ENCODE measurements at places on chromosomes 7 and 10.

GRCh38 chr10:131079314-131079713 is 232.2 kb downstream of the TCERG1L start:
- DNase-seq: no peak

DNA sequence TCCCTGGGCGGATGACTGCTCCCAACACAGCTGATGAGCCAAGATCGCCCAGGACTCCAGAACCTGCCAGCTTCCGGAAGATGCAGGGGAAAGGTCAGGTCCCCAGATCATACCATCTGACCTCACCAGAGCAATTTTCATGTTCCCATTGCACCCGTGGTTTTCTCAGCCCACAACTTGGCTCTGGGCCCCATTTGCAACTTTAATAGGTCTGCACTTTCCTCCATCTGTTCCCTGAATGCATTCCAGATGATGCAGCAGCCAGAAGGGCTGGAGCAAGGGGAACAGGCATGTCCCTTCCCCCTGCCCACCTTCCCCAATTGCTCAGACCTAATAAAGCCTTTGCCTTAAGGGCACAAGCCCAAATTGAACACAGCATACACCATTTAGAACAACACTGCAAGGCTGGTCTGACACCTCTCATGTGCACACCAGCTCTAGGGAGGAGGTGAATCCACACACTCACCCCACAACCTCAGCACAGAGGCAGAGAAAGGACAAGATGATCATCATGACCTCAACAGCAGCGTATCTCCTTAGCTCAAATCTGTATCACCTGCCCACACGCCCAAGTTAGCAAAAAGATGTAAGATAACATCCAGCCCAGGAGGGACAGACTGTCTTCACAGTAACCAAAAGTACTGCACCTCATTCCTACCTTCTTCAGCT is 87.5 kb downstream of the PLXNA4 start:
- no peak for DNase-seq

DNA sequence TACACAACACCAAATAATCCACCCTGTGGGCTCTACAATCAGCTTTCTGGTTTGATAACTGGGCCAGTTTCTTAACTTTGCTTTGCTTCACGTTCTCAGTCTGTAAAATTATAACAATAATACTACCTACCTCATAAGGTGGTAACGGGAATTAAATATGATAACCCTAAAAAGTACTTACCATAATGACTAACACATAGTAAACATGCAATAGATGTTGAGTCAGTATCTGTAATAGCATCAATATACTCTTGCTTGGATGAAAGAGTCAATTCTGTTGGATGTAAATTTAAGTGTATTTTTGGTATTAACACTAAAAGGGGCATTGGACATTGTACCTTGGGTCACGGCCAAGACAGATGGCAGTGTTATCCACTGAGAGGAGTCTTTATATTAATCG is 160.5 kb downstream of the FOXP2 start:
- DNase-seq: no peak

- peak; percentile 5 for DNase-seq
Observed at GRCh38 chr10:119166564-119166963, 1.1 kb upstream of the SFXN4 start.

DNA sequence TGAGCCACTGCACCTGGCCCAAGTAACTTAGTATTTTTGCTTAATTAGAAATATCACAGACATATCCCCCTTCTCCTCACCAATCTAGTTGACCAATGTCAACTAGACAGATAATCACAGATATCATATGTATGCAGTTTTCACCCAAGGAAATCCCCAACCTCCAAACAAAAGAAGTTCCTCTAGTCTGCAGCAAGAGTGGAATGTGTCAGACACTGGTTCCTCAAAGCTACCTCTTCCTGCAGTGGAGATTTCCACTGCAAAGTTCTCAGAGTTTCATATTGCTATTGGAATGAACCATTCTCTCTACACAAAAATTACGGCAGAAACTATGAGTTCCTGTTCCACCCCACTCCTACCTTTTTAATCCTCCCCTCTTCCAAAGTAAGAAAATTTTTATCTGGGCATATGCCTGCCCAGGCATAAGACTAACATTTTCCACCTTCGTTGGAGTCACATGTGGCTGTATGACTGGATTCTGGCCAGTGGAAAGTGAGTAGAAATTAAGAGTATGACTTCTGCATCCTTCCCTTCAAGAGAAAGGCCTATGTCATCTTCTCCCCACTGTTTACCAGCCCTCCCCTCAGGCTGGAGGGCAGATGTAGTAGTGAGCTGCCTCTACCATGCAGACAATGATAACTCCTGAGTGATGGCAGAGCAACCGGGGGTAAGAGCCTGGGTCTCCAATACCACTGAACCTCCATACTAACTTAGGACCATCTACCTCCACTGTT is 103.0 kb downstream of the MYOF start:
- no peak for DNase-seq

GRCh38 chr10:103441206-103441605 is 11.0 kb downstream of the CALHM2 start:
- no peak for DNase-seq

DNA sequence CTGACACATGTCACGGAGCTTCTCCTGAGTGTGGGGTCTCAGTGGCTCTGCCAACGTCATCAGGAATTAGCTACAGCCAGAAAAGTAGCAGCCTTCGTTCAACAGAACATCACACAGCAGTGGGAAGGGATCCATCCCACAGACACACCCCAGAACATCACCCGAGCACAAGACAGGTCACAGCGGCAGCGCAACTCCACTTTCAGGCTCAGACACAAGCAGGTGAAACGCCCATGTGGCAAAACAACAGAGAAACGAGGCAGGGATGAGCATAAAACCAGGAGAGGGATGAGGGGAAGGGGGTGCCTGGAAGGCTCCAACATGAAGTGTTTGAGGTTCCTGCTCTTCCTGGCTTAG is 44.8 kb downstream of the CAMK2B start:
- no peak for DNase-seq

DNA sequence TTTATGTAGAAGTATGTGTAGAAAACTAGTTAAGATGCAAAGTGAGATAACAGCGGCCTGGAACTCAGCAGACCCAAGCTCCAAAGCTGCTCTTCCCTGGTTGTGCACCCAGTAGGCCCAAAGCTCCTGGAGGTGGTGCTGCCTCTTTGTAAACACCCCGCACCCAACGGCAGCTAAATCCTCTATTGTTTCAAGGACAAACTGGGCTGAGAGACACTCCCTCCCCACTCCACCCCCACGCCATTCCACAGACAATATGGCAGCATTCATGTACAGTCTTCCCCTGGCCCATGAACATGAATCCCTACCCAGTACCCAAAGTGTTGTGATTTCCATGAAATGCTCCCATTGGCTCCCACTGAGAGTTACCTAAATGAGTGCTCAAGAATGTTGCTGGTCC is 73.5 kb downstream of the VOPP1 start:
- no peak for DNase-seq

- no peak for DNase-seq
Observed at GRCh38 chr7:36075561-36075960, 77.5 kb upstream of the EEPD1 start.

GRCh38 chr7:47672271-47672791 is 90.4 kb upstream of the TNS3 start:
- DNase-seq: no peak

- DNase-seq: peak; percentile 7
Observed at GRCh38 chr10:127157089-127157488, 39.3 kb downstream of the INSYN2A start.

- no peak for DNase-seq
Observed at GRCh38 chr7:92366730-92367129, 80.6 kb upstream of the GATAD1 start.

DNA sequence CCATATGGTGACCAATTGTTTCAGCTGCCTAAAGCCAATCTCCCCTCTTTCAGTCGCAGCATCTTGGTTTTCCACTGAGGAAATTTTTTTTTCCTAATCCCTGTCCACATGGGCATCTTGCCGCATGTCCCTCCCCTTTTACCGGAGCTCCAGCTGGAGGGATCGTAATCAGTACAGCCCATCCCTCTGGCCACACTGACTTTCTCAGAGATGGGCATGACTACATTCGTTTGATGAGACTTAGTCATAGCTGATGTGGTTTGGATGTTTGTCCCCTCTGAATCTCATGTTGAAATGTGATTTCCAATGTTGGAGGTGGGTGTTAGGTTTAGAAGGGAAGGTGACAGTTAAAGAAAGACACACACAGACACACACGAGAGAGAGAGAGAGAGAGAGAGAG is 186.8 kb upstream of the CXCL12 start:
- DNase-seq: no peak

GRCh38 chr7:111855161-111855841 is 293.0 kb upstream of the IMMP2L start:
- no peak for DNase-seq

GRCh38 chr10:6056411-6057135 is 5.6 kb downstream of the IL2RA start:
- no peak for DNase-seq

GRCh38 chr10:62707810-62708209 is 96.7 kb upstream of the ADO start:
- DNase-seq: no peak

GRCh38 chr7:123154231-123154860 is 45.4 kb downstream of the SLC13A1 start:
- DNase-seq: peak; percentile 67

DNA sequence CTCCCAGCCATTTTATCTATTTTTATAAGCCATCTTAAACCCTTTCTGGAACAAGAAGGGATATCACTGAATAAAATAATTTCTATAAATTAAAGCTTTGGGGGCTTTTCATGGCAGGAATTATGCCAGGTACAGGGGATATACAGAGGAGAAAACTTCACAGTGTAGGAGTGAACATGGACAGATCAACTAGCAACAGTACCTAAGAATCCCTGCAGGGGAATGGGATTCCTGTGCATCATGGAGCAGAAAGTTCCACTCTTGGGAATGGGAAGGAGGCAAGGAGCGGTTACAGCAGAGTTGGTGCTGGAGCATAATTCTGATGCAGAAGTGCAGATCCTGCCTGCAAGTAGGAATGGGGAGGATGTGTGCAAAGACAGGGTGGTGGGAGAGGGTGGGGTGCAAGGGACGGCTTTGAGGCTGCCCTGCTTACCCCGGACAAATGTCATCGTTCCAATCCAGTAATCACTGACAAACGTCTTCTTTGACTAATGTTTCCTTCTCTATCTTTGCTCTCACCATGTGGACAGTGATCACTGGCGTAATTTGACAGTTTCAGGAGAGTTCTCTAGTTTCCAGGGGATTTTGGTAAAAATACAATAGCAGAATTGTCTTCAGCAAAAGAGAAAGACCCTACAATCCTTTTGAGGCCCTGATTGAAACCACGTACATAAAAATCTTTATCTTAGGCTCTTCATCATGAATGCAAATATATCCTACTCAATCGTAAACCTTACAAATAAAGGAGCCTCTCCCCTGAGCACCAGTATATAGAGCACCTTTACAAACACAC is 196.7 kb downstream of the HECW1 start:
- no peak for DNase-seq

GRCh38 chr10:101094121-101094879 is 32.5 kb downstream of the KAZALD1 start:
- DNase-seq: no peak

- no peak for DNase-seq
Observed at GRCh38 chr10:23441251-23441650, 2.4 kb downstream of the OTUD1 start.

- no peak for DNase-seq
Observed at GRCh38 chr10:68474021-68474420, 2.2 kb upstream of the DNA2 start.

- DNase-seq: peak; percentile 47
Observed at GRCh38 chr10:43606323-43607198, at the start of gene ZNF485. Gene ZNF485 (plus strand): TSS chr10:43606438. CDS start chr10:43607051, 613 bp downstream.

DNA sequence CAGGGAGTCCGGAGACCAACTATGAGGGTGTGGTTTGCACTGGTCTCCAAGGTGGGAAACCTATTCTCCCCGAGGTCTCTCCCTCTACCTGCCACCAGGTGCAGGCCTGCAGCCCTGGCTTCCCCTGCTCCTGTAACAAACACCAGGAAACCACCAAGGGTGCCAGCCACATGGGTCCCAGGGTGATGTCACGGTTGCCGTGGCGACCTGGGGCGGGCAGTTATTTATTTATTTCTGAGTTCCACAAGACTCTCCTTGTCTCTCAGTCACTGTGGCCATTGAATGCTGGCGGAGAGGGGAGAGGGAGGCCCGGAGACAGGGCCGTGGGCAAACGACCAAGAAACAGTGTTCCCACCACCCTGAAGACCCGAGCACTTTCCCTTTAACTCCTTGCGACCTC is 27.0 kb downstream of the MMD2 start:
- peak; percentile 77 for DNase-seq

GRCh38 chr7:114760477-114760876 is 161.4 kb upstream of the MDFIC start:
- no peak for DNase-seq

DNA sequence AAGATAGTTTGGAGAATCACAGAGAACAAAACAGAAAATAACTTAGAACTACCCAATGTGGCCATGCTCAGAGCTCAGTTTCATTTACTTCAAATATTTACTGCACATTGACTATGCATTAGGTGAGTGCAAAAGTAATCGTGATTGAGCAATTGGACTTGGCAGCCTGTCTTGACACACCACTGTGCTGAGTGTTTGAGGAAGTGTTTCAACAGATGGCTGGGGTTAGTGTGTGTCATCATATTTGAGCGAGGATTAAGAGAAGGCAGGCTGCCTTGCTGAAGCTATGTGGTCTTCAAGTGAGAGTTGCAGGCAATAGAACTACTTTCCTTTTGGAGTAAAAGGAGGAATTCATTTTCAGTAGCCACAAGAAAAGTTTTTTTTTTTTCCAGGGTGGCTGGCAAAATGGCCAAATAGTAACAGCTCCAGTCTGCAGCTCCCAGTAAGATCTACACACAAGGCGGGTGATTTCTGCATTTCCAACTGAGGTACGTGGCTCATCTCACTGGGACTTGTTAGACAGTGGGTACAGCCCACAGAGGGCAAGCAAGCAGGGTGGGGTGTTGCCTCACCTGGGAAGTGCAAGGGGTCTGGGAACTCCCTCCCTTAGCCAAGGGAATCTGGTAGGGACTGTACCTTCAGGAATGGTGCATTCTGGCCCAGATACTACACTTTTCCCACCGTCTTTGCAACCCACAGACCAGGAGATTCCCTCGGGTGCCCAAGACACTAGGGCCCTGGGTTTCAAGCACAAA is 37.6 kb downstream of the AKR1C4 start:
- peak; percentile 16 for DNase-seq

GRCh38 chr7:15707570-15707969 is 21.1 kb upstream of the MEOX2 start:
- no peak for DNase-seq

Data from NCI-H510A treated with DMSO at 0.1 percent for 48 hours (cell line).